ENCODE measurements at places on chromosomes 2 and 18. TPM values are rescaled to one million over a fixed set of nuclear protein-coding genes. Genes with fewer than 3 reads are reported as not detected.
A peak's percentile ranks its signal among the peaks of the same experiment; 100 is the strongest.

ERMN gene
- 0.17 TPM for total RNA-seq

ZNF892 gene
- 8.4 TPM for total RNA-seq

RAPGEF4 gene
- 3.7 TPM for total RNA-seq

PLCD4 gene
- total RNA-seq, result 2.6 TPM

SALL3 gene
- total RNA-seq, result not detected

DSEL gene
- total RNA-seq, result 9.1 TPM

BCL11A gene
- total RNA-seq, result 3.5 TPM

ARL5A gene
- 65.9 TPM for total RNA-seq

STPG4 gene
- not detected for total RNA-seq

GNLY gene
- 0.84 TPM for total RNA-seq

SH2D6 gene
- not detected for total RNA-seq

MYCN gene
- 0.97 TPM for total RNA-seq

NPHP1 gene
- total RNA-seq, result 8.0 TPM

- no peak for DNase-seq
Observed at GRCh38 chr2:84899304-84900204, 5.9 kb upstream of the TMSB10 start.

- DNase-seq, result no peak
Observed at GRCh38 chr2:185145316-185146121, 547.2 kb downstream of the ZNF804A start.

DNA sequence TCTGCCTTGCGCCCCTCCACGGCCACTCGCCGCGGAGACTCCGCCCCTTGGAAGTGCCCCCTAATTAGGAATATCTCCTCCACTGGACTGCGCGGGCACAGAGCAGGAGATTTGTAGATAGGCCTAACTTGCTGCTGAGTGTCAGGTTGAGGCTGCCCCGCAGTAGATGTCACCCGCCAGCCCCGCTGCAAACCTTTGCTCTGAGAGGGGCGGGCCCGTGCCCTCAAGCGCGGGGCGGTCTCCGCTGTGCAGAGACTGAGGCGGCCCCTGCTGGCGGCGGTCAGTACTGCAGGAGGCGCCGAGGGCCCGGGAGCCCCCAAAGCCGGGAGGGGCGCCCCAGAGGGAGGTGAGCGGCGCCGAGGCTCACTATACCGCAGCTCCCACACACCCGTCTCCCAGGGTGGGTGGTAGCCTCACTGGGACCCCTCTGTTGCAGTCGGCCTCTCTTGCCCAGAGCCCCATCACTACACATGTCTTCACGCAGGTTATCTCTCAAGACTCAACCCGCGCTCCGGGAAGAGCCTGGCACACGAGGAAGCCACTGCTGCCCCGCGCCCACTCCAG lies 2.9 kb upstream of the NEURL3 start:
- DNase-seq, result no peak

GRCh38 chr2:145654746-145655145 lies 1134.8 kb upstream of the ZEB2 start:
- DNase-seq, result no peak

- DNase-seq, result peak; percentile 14
Observed at GRCh38 chr2:205484215-205484614, 198.1 kb upstream of the NRP2 start.

DNA sequence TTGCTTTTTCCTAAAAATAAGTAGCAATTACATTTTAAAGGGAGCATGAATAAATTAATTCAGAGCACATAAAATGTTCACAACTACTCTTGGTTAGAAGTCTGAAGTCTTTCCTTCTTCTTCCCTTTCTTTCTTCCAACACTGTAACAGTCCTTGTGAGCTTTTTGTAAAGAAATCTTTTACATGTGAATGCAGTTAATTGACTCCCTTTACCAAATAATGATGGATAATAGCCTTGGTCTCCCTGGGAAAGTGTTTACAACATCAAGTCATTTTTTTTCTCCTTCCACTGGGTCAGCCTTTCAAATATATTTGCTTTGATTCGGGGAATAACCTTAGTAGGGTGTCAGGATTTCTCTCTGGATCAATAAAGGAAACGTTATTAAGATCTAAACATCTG lies 39.1 kb downstream of the CALCRL start:
- no peak for DNase-seq

GRCh38 chr2:43057742-43058725 lies 168.4 kb downstream of the ZFP36L2 start:
- DNase-seq, result no peak

GRCh38 chr2:210363261-210363660 lies 48.3 kb upstream of the MYL1 start:
- DNase-seq, result no peak

DNA sequence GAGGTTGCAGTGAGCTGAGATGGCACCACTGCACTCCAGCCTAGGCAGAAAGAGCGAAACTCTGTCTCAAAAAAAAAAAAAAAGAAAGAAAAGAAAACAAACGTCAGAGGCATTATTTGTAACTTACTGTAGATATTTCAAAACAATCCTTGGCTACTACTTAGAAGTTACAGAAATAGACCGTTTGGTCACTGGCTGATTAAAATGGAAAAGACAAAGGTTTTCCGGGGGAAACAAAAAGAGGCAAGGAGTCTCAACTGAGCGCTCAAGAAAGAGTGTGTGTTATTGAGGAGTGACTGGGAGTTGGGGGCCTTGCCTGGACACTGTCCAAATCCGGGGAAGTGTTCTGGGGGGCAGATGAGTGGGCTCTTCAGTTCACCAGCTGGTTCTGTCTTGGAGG lies 47.6 kb downstream of the TEX44 start:
- no peak for DNase-seq

DNA sequence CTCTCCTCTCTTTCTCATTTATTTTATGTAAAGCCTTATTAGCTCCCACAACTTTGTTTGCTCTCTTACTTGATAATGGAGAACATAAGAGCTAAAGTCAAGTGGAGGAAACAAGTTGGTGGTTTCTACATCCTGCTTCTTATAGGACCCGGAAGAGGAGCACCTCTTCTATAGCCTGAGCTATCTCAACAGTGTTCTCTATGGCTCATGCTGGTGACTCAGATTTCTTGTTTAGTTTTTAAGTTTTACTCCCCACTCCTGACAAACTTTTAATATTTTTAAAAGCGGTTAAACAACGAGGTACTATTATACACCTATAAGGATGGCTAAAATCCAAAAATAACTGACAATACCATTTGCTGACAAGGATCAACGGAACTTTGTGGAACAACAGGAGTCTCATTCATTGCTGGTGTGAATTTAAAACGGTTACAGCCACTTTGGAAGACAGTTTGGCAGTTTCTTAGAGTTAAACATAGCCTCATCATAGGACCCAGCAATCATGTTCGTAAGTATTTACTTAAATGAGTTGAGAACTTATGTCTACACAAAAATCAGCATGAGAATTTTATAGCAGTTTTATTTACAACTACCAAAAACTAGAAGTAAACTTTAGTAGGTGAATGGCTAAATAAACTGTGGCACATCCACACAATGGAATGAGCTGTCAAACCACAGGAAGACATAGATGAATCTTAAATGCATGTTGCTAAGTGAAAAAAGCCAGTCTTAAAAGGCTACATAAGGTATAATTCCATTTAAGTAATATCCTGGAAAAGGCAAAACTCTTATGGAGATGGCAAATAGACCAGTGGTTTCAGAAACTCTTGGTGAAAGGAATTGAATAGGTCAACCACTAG lies 12.7 kb upstream of the CDC42EP3 start:
- DNase-seq, result no peak

- DNase-seq, result no peak
Observed at GRCh38 chr2:168490015-168490874, 34.2 kb downstream of the CERS6 start.

DNA sequence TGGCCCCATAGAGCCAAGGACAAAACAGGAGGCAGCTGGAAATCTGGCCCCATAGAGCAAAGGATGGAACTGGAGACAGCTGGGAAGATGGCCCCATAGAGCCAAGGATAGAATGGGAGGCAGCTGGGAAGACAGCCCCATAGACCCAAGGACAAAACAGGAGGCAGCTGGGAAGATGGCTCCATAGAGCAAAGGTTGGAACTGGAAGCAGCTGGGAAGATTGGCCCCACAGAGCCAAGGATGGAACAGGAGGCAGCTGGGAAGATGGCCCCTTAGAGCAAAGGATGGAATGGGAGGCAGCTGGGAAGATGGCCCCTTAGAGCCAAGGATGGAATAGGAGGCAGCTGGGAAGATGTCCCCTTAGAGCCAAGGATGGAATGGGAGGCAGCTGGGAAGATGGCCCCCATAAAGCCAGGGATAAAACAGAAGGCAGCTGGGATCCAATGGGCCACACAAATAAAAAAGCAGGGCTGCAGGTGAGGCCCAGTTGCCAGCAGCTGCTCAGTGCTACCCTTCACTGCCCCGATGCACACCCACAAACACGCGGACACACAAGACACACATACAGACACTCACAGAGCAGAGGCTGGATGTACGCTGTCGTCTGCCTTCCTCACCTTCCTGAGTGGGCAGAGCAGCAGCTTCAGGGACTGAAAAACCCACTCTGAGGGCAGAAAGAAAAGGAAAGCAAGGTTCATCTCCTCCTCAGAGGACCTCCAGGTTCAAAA lies 505.4 kb upstream of the MYT1L start:
- no peak for DNase-seq

GRCh38 chr2:133787207-133787606 lies 218.9 kb upstream of the NCKAP5 start:
- DNase-seq, result no peak

DNA sequence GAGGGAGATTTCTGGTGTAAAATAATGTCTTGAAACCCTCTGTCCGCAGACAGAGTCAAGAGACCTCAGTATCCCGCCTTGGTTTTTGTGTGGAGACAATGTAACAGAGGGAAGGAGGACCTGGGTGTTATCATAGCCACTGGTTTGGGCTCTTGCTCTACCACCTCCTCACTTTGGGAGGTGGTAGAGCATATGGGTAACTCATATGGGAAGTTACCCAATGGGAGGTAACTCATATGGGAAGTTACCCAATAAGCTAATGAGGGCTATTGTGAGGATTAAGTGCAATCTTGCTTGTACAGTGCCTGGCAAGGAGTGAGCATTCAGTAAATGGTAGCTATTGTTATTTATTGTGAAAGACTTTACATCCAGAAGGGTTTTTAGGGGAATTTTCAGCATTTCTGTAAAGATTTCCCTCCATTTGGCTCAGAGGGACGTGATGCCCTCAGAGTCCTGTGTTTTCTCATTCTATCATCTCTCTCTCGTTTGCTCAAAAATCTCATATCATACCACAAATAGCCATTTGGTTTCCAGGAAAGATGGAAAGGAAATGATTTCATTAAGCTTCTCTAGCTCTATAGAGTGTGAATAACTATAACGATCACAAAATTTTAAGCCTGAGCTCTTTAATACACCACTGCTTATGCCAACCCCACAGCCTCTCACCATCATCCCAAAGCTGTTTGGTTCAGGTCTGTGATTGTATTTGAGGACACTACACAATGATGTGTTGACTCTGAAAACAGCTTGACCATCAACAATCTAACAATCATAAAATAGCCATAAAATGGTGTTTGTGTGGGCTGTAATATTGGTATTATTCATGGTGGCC lies 307.7 kb downstream of the STK39 start:
- no peak for DNase-seq

- no peak for DNase-seq
Observed at GRCh38 chr18:74665346-74665745, 67.7 kb downstream of the ZNF407 start.

DNA sequence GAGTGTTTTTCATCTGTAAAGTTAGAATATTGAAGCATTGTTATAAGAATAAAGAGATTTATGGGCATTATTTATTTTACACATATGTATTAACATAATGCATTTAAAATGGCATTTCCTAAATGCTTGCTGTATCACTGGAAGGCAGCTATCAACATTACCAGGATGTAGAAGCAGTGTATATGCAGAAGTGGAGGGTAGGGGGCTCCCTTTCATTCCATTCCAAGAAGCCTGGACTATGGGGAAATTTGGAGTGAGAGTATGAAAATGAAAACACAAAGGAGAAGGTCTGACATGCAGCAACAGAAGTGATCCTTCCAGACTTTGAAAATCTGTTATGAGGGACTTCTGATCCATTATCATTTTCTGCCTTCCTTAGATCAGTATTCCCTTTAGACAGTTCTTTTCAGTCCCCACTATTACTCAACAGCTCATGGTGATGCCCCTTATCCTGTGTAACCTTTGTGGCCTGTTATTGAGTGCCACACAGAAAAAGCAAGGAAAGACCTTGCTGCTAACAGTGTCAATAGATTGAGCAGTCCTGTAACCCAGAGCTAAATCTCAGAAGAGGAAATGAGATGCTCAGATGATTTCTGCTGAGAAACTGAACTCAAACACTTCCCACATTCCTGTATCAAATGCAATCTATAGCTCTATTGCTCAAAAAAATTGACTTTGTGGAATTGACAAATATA lies 216.6 kb downstream of the HNMT start:
- DNase-seq, result no peak

DNA sequence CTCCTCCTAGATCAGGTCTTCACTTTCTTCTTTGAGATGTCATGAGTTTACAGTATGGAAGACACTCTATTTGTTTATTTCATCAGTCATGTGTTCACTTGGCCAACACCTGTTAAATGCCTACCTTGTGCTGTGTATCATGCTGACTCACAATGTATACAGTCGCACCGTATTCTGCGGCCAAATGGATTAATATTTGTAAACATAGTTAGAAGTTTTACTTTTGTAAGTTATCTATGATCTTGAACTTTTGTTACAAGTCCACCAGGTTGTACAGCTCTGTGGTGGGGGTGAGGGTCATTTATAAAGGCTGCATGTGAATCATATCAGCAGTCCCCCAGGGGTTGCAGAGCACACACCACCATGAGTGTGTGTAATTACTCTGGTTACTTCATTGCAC lies 408.7 kb upstream of the NRP2 start:
- DNase-seq, result no peak

GRCh38 chr2:62423235-62423634 lies 82.8 kb downstream of the TMEM17 start:
- peak; percentile 60 for DNase-seq

DNA sequence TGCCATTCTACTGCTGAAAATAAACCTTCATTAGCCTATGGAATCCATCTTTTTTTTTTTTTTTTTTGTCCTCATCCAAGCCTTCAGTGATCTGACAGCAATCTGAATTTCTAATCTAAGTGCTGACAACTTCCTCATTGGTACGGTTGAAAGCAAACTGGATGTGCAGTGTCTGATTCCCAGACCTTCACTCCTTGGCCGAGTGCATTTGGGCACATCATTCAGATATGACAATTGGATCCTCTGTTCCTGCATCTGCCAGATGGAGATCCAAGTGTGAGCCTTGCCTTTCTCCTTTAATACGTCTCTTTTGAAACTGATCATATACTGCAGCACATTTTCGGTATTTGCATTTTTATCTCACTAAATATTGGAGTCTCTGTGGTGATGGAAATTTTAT lies 713.1 kb downstream of the DCDC2C start:
- DNase-seq, result no peak

DNA sequence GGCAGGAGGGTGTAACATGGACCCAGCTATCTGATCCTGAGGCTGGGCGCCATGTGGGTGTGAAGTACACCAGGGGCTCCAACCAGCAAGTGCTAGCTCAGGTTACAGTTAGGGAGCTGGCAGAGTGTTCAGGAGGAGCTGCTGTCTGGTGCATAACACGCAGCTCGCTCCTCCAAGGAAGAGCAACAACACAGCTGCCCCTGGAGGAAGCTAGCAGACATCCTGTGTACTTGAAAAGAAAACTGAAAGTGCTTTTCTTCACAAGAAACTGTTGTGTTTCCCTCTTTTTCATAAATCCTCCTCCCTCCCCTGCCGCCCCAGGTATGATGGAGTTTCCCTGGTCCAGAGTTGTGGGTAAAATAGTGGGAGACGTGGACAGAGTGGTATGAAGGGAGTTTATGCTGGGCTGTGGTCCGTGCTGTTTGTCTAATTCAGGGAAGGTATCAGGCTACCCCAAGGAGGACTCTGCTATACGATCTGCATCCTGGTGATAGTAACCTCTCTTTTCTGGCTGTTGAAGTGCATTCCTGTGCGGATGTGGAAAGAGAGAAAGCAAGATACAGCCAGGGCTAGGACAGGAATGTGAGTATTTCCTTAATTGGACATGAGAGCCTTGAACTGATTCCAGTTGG lies 6.1 kb upstream of the LBH start:
- DNase-seq, result no peak
